ENCODE measurements at places on chromosomes 2 and 18. TPM values are rescaled to one million over a fixed set of nuclear protein-coding genes. Genes with fewer than 3 reads are reported as not detected.

KATNAL2 gene
- 3.2 TPM for polyA plus RNA-seq

DPP10 gene
- 2.0 TPM for polyA plus RNA-seq

FOXD4L1 gene
- not detected for polyA plus RNA-seq

PCARE gene
- 0.11 TPM for polyA plus RNA-seq

SGO2 gene
- 0.40 TPM for polyA plus RNA-seq

SERPINB13 gene
- polyA plus RNA-seq, result not detected

HOXD8 gene
- 0.84 TPM for polyA plus RNA-seq

CLEC4F gene
- 0.27 TPM for polyA plus RNA-seq

All from adipose tissue (tissue), 3 donors.